HCEC 1CT (cell line): ENCODE measurements at places on chromosomes 4 and X.
A peak's percentile ranks its signal among the peaks of the same experiment; 100 is the strongest.

- no peak for DNase-seq
Measured at GRCh38 chrX:74492720-74493201, 71.5 kb downstream of the SLC16A2 start.

DNA sequence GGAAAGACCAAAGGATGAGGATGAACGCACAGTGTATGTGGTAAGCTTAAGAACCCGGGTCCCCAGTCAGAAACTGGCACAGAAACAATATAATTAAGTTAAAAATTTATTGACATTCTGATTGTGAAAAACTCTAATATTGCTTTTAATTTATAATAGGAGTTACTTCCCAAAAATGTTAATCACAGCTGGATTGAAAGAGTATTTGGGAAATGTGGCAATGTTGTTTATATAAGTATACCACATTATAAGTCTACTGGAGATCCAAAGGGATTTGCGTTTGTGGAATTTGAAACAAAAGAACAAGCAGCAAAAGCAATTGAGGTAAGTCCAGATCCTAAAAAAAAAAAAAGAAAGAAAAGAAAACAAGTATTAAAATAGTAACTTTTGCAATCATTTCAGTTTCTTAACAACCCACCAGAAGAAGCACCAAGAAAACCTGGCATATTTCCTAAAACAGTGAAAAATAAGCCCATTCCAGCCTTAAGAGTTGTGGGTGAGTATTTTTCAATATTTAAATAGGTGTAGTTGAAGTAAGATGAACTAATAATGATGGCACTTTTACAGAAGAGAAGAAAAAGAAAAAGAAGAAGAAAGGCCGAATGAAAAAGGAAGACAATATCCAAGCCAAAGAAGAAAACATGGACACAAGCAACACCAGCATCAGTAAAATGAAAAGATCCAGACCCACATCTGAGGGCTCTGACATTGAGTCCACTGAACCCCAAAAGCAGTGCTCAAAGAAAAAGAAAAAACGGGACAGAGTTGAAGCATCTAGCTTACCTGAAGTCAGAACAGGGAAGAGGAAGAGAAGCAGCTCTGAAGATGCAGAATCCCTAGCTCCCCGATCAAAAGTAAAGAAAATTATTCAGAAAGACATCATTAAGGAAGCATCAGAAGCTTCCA is 9.9 kb downstream of the LARP7 start:
- DNase-seq: no peak

GRCh38 chr4:175435381-175435783 is 376.7 kb downstream of the GPM6A start:
- peak; percentile 42 for DNase-seq

DNA sequence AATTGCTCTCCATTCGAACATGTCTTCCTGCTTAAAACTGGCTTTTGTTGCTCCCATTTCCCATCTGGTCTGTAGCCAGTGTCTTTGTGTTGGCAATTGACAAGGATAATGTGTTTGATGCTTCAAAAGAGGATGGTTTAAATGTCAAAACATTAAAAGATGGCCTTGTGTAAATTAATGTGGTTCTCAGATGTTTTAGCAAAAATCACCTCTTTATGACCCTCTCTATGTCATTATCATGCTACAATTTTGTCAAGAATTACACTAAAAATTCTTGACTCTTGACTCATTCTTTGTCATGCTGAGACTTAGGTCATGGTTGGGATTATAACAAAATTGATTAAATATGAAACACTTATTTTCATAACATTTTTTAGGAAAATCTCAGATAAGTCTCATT is 47.4 kb downstream of the TMEM131L start:
- peak; percentile 60 for DNase-seq

GRCh38 chr4:80876810-80877209 is 153.7 kb upstream of the BMP3 start:
- no peak for DNase-seq

DNA sequence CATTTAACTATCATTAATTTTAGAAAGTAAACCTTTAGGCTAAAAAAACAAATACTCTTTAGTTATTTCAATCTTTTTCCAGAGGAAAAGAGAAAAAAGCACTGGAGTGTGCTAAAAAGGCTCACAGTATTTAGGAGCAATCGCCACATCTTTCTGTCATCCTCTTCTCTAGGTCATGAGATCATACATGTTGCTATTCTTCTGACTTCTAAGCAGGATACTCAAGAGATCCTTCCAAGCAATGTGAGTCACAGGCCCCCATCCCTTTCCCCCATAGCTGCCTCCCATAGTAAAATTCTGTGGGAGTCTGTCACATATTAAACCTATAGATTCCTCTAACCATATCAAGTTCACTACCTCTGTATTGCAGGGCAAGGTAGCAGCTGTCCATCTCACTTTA is 7.7 kb downstream of the EDNRA start:
- no peak for DNase-seq

DNA sequence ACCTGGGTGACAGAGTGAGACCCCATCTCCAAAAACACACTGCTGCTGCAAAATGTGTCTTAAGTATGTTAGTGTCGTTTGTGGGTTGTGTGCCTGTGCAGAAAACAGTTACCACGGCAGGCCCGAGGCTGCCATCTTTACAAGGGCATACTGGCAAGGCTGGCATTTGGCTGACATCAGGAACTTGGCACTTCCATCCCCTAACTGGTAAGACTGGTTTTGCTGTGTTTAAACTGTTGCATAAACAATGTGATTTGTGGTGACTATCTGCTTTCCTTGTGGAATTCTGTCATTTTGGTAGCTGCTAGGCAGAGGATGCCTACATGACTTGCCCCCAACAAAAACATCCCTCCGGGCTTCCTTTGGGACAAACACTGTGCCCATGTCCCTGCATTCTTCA is 12.3 kb downstream of the LRP2BP start:
- DNase-seq: no peak
